Vagina (tissue), 2 donors: ENCODE measurements at places on chromosomes 12 and 14.

DNA sequence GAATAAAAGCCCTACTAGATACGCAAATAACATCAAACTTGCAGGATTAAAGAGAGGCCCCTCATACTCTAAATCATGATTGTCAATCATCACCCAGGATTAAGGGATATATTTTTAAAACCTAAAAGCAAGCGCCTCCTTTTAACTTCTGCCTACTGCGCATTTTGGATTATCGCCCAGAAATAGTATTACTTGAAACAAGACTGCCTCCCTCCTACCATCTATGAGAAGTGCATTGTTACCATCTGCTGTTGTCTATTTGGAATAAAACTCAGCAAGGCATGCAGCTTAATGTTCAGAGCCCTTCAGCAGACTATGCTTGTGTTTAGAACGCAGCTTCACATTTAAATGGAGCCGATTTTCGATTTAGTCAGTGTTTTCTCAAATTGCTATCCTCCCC, 79.6 kb downstream of the EXOC5 start:
- DNase-seq = no peak

- peak; percentile 19 for DNase-seq
Measured at GRCh38 chr14:57326253-57326652, 57.5 kb downstream of the AP5M1 start.

- DNase-seq = no peak
Measured at GRCh38 chr14:55901291-55901690, 216.9 kb upstream of the PELI2 start.

DNA sequence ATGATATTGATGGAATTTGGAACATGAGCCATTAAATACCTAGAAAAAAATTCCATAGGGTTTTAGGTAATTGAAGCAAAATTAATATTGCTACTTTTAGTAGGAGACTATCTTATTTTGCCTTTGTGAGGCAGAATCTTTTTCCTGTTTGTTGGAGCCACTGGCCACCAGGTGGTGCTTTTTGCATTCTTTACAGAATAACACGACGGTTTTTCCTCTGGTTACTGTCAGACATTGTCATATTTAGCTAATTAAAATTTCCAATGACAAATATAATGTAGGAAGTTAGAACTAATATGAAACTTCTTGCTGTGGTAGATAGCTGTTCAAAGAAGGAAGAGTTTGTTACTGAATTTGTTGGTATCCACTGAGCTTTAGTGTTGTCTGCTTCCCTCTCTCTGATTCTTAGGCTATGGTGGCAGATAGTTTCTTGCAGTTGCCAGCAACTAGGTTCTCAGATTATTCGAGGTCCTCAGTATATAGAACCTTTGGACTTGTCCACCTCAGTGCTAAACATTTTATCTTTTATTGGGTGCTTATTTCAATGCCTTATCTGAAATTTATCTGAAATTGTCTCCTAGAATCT, 25.7 kb downstream of the RAB21 start:
- DNase-seq = no peak

- DNase-seq = no peak
Measured at GRCh38 chr14:43706900-43707299, 800.2 kb downstream of the FSCB start.

GRCh38 chr12:104372061-104372720, 68.7 kb downstream of the EID3 start:
- no peak for DNase-seq

DNA sequence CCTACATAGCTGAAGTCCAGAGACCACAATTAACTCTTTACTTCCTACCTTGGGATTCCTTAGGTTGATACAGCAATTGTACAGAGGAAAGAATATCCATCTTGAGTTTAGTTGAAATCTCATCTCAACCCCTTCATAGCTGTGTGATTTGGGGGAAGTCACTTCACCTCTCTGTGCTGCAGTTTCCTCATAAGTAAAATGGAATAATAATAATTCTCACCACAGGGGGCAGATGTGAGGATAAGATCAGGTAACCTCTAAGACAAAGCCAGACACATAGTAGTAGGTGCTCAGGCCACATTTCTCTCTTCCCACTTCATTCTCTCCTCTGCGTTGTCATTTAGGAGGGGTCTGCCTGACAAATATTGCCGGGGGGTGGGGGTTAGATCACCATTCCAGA, 6.7 kb downstream of the FOXN4 start:
- DNase-seq = no peak

DNA sequence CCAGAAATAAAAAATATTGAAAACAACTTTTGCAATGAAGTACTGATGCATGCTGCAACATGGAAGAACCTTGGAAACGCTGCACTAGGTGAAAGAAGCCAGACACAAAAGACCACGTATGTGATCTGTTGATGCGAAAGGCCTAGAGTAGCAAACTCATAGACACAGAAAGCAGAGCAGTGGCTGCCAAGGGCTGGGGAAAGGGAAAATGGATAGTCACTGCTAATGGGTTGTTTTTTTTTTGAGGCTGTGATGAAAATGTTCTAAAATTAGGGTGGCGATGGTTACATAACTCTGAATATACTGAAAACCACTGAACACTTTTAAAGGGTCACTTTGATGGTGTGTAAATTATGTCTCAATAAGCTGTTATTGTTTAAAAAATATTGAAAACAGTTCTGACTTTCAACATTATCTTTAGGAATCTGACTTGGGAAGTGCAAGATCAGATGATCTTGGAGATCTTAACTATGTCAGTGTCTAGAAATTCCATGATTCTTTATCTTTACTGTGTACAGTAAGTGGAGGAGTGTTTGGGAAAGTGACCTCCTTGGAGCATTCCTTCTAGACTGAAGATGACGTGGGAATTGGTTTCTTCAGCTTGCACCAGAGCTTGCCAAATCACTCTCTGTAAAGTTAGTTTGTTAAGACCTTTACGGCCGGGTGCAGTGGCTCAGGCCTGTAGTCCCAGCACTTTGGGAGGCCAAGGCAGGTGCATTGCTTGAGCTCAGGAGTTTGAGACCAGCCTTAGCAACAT, 12.4 kb downstream of the MLXIP start:
- DNase-seq = no peak
